ENCODE measurements at places on chromosomes 6 and 20.

DNA sequence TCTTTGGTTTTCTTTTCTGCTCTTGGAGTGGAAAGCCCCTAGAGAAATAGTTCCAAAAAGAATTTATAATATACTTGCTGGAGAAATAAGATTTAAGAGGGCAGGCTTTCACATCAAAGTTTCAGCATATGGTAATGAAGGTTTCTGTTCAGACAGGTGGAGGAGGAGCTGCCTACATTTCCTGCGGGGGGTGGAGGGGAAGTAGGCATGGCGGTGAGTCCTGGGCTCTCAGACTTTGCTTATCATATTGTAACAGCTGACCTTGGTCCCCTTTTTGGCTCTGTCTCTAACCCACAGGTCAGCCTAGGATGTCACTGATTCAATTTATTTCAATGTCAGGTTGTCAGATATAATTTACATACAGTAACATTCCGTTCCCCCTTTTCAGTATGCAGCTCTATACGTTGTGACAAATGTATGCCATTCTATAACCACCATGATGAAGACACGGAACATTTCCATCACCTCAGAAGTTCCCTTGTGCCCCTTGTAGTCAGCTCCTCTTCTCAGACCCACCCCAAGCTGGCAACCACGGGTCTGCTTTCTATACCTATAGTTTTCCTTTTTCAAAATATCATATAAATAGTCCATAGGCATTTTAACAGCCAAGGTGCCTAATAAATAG, 77.6 kb upstream of the GGTLC1 start:
- DNase-seq = no peak

GRCh38 chr6:126723541-126724170, 383.7 kb downstream of the CENPW start:
- DNase-seq = no peak

DNA sequence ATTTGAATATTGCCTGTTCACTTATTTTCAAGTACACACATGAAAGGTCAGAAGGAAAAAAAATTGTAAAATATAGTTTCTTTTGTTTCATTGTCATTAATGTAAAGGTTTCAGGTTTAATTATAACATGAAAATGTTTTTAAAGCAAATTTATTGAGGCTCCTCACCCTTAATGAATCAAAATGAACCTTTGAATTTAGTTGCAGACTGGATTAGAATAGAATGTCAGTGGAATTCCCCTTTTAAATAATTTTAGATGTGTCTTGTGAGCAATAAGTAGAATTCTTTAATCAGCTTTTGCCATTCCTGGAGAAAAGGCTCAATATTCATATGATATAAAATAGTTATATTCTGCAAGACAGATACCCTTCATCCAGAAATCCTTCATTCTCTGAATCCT, 70.7 kb upstream of the SMIM8 start:
- no peak for DNase-seq

- no peak for DNase-seq
Observed at GRCh38 chr6:3835055-3835731, 14.0 kb upstream of the FAM50B start.
